ENCODE measurements at places on chromosomes 6 and 20.
A peak's percentile ranks its signal among the peaks of the same experiment; 100 is the strongest.

- no peak for DNase-seq
Measured at GRCh38 chr6:76837564-76837963, 625.7 kb downstream of the HTR1B start.

DNA sequence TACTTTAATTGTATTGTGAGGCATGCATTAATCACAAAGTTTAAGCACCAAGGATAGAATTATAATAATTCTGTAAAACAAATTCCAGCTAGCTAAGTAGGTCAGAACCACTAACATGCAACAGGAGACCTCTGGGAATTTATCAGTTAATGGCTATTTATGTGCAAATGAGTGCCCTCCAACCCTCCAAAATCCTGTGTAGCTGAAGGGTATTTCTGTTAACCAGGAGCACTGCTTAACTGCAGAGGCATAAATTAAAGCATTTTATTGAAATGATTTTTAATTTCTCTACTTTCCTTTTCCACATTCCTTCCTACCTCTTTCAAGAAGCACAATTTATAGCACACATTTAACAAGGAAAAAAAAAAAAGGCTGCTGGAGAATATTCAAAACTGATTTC lies 77.0 kb downstream of the MMS22L start:
- DNase-seq, result no peak

DNA sequence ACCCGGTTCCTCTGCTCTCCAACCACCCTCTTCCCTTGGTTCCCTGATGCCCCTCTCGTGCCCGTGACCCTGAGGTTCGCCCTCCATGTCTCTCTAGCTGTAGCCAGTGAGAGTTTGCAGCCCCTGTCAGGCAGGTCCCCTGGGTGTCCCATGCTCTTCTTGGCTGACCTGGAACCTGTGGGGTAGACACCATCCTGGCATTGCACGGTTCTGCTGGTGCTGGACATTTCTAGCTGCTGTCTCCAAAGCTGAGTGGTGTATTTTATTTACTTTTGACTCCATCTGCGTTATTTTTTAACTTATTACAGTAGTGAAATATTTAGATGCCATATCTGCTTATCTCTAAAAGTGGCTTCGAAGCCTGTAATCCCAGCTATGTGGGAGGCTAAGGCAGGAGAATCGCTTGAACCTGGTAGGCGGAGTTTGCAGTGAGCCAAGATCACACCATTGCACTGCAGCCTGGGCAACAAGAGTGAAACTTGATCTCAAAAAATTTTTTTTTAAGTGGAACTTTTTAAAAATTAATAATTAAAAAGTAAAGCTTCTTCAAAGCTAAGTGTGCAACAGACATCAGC lies 12.5 kb downstream of the ENTPD6 start:
- DNase-seq, result no peak

- no peak for DNase-seq
Measured at GRCh38 chr20:53296025-53296424, 297.6 kb downstream of the ZNF217 start.

- DNase-seq, result no peak
Measured at GRCh38 chr6:121522771-121523386, 87.4 kb downstream of the GJA1 start.

DNA sequence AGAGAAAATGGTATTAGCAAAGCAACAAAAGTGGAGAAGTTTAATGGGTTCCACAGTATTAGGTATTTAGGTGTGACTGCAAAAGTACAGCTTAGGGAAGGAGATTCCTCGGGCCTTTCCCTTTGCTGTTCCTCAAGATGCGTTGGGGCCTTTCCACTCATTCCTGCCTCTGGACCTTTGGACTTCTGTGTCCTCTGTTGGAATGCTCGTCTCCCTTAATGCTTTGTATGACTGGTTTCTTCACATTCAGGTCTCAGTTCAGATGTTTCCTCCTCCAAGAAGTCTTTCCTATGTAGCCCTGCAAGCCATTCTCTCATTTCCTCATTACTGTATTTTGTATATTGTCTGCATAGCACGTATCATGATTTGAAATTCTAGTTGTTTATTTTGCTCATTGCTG lies 39.6 kb downstream of the CTNNBL1 start:
- DNase-seq, result no peak

DNA sequence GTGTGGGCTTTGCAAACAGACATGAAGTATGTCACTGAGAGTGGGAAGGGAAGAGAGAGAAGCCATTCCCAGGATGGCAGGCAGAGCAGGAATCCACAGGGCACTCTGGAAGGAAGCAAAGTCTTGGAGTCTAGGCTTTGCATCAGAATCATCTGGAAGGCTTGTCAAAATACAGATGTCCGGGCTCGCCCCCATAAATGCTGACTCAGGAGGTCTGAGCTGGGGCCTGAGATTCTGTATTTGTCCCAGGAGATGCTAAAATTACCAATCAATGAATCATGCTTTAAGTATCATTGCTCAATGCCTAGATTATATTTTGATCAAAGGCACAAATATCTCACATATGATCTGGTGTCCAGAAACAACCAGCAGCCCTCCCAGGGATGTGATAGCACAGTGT lies 46.3 kb upstream of the PTPRT start:
- DNase-seq, result no peak

GRCh38 chr6:154649721-154650120 lies 83.5 kb upstream of the SCAF8 start:
- DNase-seq, result no peak

DNA sequence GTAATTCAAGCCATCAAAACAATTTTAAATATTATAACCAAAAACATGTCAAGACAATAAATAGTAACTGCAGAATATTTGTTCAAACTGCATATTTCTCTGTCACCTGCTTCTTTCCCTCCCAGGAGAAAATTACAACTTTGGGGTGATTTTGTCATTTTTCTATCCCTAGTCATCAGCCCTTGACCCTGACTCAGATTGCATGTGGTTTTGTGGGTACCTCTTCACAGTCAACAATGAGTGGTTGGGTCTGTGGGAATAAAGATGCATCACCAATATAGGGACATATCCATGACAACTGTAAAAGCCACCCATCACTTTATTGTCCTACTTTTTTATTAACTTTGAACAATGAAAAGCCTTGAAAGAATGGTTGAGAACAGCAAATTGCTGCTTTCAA lies 7.3 kb downstream of the COL10A1 start:
- no peak for DNase-seq

- no peak for DNase-seq
Measured at GRCh38 chr6:47545223-47545622, 67.6 kb downstream of the CD2AP start.

GRCh38 chr20:50305636-50306477 lies 115.2 kb downstream of the CEBPB start:
- no peak for DNase-seq

DNA sequence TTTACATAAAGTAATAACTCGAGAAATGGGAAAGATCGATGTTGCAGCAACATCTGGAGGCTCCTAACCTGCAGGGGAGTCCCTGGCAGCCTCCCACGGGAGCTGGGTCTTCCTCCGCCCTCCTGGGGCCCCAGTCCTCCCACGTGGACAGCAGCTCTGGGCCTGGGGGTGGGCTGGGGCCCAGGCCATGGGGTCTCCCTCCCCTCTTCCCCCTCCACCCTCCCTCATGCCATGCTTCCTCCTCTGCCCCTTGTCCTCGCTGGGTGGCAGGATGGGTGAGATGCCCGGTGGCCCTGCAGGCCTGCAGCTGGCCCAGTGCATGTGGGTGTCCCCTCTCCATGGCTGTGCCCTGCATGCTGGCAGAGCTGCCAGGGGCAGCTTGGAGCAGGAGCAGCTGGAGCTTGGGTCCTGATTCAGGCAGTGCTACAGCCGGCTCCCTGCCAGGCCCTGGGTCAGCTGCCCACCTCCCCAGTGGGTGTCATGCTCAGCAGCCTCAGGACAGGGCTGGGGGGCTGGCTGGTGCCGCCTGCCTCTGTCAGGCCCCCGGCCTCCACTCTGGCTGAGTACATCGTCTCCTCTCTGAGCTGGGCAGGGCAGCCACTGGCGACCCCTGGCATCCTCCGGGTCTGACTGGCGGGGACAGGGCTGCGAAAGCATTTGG lies 48.9 kb upstream of the BHLHE23 start:
- no peak for DNase-seq

- no peak for DNase-seq
Measured at GRCh38 chr6:133983099-133983939, 30.3 kb downstream of the TBPL1 start.

- DNase-seq, result no peak
Measured at GRCh38 chr6:117298941-117299340, 33.6 kb downstream of the VGLL2 start.

- DNase-seq, result no peak
Measured at GRCh38 chr6:124955108-124955856, 7.0 kb upstream of the RNF217 start.

GRCh38 chr6:143258945-143259344 lies 191.6 kb downstream of the ADAT2 start:
- DNase-seq, result no peak

GRCh38 chr6:20931093-20931492 lies 396.8 kb downstream of the CDKAL1 start:
- DNase-seq, result no peak

DNA sequence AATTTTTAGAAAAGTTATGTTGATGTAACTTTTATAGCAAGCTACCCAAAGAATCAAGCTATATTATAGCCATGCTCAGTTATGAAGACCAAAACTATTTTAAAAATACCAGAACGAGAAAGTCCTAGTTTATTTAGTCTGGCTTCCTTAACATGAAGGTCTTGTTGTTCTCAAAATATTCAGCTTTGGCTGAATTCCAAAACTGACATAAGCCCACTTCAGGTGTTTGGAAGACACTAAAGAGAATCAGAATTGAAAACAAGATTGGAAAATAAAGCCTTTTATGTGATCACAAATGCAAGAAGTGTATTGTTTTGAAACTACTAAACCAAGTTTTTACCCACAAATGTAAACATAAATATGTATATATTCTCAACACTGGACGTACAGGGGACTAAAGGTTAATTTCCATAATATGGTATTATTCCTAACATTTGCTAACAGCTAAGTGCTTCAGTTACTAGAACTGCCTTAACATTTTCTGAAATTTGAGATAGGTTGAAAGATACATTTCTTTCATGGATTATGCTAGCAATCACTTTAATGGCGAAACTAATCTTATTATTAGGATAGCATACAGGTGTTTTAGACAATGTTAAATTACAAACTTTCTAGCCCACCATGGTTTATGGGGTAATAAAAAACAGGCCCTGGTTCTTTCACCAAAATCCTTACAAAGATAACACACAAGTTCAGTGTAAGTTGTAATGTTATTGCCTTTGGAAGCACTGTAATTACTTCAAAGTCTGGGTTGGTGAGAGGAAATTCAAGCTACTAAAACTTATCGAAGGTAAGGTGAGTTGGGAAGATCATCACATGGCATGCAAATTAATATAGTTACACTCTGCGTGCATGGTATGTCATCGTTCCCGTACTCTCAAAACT lies 1.6 kb downstream of the MAP3K5 start:
- DNase-seq, result no peak

GRCh38 chr20:63494420-63495166 lies 4.3 kb downstream of the EEF1A2 start:
- no peak for DNase-seq

DNA sequence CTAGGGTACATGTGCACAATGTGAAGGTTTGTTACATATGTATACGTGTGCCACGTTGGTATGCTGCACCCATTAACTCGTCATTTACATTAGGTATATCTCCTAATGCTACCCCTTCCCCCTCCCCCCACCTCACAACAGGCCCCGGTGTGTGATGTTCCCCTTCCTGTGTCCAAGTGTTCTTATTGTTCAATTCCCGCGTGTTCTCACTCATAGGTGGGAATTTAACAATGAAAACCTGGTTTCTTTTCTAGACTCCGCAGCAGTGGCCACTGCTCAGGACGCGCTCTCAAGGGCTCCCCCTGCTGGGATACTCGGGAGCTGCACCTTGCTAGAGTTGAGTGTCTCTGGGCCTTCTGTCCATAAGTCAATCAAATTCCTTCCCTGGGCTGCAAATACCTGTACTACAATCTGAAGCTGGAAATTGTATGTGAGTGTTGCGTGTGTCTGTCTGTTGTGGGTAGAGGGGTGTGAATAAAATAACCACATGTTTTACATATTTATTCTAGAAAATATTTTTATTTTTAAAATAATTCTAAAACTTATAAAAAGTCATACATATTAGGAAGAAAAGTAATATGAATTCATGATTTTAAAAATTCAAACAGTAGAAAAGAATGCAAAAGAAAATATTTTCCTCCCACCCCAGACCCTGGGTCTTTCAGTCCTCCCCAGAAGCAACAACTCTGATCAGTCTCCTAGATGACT lies 8.2 kb upstream of the CEP250 start:
- peak; percentile 96 for DNase-seq

GRCh38 chr20:39638731-39639130 lies 676.6 kb downstream of the DHX35 start:
- DNase-seq, result no peak

GRCh38 chr6:27892649-27893058 lies 19.5 kb downstream of the OR2B2 start:
- DNase-seq, result no peak

GRCh38 chr6:21079468-21080048 lies 514.0 kb upstream of the SOX4 start:
- no peak for DNase-seq

DNA sequence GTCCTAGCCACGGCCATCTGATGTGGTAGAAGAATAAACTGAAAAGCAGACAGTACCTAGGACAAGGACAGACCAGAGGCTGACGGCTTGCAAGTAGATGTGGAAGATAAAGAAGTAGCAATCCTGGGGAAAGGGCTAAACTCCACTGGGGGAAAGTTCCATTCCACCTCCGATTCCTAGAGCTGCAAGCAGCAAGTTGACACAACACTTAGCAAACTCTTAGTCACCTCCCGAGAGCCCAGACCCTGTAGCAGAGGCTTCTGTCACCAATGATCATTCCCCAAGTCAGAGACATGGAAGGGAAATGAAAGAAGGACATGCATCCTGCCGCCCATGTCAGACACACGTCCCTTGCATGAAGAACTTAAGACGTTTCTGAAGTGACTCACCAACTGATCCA lies 99.2 kb upstream of the RPS6KA2 start:
- no peak for DNase-seq

GRCh38 chr6:34522761-34523160 lies 33.4 kb downstream of the SPDEF start:
- no peak for DNase-seq

DNA sequence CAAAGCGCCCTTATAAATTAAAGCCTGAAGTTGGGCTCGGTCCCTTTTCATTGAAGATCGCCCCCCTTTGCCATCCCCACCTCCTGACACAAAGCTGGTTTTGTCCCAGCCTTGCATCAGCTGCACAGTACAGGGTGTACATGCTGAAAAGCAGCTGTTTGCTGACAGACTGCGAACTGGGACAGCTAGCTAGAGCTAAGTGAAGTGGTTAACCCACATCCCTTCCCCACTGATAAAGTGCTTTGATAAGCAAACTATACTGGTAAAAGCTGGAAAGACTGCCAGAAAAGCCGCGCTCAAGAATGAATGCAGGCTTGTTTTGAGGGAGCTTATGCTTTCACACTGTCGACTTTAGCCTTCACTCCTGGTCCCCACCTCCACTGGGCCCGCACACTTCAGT lies 207.3 kb downstream of the GMDS start:
- DNase-seq, result no peak

- peak; percentile 96 for DNase-seq
Measured at GRCh38 chr6:113122060-113122459, 735.1 kb upstream of the MARCKS start.

- DNase-seq, result no peak
Measured at GRCh38 chr6:148526145-148526544, 183.5 kb downstream of the SASH1 start.
